NCI-H460 (cell line): ENCODE measurements at places on chromosomes 7 and 10.

DNA sequence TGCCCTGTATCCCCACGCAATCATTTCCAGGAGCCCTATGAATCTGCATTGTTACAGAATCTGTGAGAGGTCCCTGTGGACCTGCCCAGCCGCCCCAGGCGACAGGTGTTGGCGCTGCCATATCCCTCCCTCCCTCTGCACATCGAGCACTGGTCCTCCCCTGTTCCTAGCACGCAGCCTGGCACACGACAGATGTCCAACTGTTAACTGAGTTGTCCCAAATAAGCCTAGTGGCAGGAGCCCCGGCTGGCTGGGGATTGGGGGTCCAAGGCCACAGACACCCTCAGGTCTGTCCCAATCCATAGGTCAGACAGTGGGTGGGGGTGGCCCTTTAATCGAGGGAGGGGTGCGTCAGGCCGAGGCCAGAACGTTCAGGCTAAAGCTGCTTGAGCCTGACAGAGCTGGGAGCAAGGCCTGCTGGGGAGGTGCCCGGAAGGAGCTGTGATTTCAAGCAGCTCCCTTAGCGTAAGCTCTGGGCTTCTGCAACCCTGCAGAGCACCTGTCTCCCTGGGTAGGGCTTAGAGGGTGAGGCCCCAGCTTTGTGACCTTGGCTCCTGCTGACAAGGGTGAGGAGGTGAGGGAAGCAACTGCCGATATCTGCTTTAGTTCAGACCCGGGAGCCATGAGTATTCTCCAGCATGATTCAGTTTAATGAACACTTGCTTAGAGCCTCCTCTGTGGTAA lies 40.1 kb downstream of the ADRA2A start:
- DNase-seq, result no peak

GRCh38 chr10:71561003-71561574 lies 158.5 kb downstream of the C10orf105 start:
- DNase-seq, result no peak

GRCh38 chr7:80722616-80723195 lies 84.3 kb downstream of the CD36 start:
- DNase-seq, result peak; percentile 97

DNA sequence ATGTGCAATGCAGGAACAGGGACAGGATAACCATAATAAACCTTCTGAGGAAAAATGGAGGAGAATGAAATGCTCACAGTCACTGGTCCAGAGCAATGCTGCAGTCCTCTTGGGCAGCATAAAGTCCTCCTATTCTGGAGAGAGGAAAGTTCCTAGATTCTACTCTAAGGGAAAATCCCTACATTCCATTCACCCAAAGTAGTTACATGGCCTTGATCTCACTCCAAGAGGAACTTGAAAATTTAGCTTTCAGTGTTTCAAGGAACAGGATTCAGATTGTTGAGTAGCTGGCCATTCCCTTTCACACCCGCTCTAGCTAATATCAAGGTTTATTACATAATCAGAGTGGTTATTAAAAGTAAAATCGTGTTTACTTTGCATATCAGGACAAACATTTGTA lies 168.3 kb downstream of the CHRM2 start:
- no peak for DNase-seq

GRCh38 chr10:62374862-62375710 lies 917 bp downstream of the ZNF365 start:
- DNase-seq, result no peak

DNA sequence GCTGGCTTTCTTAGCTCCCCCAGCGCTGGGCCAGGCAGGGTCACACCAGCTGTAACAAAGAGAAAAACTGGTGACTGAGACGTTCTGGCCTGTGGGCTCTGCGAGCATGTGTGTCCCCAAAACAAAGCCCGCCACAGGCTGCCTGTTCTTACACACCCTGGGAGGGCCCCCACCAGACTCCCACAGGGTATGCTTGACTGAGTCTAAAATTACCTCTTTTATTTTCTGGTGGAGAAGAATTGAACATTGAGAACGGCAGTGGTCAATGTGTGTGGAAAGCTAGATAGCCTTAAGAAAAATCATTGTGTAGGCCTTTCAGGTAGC lies 808 bp downstream of the C10orf71 start:
- DNase-seq, result no peak

DNA sequence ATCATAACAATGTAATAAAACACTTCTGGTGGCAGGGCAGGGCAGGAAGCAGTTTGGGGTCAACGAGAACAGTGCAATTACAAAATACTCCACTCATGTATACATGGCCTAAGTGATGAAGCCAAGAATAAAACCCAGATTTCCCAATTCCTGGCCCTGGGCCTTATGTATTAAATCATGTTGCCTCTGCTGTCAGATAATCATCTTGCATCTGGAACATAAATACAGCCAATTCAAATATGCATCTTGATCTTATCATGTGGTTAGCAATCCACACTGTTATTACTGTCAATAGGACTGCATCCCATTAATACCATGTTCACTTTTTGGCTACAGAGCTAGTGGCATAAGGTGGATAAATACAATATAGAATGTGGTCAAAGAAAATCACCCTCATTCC lies 186.5 kb upstream of the SLC25A13 start:
- no peak for DNase-seq

DNA sequence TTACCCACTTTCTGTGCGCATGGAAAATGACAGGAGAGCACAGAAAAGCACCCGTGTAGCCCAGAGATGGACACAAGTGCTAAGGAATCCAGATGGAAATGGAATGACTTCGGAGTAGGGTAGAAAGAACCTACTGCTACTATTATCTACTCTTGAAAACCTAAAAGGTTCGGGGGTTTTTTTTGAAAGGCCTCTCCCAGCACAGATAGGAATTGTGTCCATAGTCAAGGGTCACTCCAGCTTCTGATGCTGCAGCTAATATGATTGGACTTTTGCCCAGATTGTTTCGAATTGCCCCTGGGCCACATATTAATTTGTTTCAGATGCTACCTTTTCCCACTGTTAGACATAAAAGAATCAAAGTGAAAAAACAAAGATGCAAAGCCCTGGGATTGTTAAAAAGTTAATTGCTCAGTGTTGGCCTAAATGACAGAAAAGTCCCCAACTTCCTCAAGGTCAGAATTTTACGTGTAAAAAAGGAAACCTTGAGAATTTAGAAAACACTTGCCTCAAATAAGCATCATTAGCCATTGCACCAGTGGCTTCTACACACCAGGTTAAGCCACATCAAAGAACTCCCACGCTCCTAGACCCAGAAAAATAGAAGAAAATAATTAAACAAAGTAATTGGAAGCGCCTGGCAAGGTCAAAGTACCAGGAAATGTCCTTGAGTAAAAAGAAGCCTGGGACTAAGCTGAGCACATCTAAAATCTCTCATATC lies 40.8 kb upstream of the INSIG1 start:
- DNase-seq, result no peak

- no peak for DNase-seq
These were observed 11.1 kb downstream of the DPY19L1 start for GRCh38 chr7:35026150-35026549.

DNA sequence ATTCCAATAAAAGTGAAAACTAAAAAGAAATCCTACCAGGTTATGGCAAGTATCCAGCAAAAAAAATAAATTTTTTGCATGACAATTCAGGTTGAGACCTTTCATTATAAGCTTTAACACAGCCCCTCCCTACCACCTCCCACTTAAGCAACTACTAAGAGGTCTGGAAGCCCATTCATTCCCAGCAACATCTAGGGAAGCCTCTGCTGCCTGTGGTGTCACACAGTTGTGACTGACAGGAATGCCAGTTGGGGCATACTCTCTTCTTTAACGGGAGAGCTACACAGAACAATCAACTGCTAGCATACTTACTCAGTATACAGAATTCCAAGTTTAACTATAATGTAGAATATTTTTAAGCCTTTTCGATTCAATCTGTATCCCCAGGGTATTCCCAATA lies 27.8 kb downstream of the ABI1 start:
- no peak for DNase-seq

DNA sequence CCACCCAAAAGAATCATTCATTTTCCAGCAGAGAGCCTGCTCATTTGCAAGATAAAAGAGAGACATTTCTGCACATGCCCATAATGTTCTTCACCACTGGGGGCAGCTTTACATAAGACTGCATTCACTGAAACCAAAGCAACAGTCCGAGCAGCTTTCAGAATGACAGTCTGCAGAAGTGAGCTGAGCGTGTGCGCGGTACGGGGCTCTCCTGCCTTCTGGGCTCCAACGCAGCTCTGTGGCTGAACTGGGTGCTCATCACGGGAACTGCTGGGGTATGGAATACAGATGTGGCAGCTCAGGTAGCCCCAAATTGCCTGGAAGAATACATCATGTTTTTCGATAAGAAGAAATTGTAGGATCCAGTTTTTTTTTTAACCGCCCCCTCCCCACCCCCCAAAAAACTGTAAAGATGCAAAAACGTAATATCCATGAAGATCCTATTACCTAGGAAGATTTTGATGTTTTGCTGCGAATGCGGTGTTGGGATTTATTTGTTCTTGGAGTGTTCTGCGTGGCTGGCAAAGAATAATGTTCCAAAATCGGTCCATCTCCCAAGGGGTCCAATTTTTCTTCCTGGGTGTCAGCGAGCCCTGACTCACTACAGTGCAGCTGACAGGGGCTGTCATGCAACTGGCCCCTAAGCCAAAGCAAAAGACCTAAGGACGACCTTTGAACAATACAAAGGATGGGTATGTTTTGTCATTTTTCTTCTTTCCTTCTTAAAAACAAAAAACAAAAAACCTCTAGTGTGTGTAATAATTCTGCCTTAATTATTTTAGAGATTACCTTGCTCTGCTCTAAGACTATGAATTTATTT lies at the start of gene LRRTM3:
LRRTM3 (plus strand) TSS at position 141 of the 820 bp plus-strand sequence.
- DNase-seq, result peak; percentile 77

- DNase-seq, result no peak
These were observed 135.3 kb downstream of the PTPRN2 start for GRCh38 chr7:158452331-158452730.

DNA sequence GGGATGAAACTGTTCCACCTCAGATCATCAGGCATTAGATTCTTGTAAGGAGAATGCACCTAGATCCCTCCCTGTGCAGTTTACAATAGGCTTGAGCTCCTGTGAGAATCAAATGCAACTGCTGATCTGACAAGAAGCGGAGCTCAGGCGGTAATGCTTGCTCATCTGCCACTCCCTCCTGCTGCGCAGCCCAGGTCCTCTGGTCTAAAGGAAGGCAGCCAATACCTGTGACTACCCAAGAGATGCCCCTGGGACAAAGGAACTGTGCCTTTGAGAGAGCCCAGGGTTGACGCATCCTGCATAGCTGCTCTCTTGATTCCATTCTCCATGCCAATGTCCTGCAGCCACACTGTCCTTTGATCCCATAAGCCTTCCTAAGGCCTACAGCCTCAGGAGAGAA lies 73.1 kb downstream of the ADCYAP1R1 start:
- no peak for DNase-seq

DNA sequence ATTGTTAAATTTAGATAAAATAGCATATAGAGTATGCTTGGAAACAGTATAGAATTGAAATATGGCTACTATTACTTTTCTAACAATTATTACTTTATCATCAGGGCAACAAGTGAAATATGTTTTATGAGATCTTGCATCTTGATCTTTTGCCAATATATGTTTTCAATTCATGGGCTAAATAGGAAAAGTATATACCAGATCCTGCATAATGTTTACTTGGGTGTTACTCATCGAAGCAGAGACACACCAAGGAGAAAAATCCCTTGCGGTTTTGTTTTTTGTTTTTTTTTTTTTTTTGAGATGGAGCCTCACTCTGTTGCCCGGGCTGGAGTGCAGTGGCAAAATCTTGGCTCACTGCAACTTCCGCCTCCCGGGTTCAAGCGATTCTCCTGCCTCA lies 541.4 kb downstream of the SUGCT start:
- no peak for DNase-seq
